HCEC 1CT (cell line): ENCODE measurements at places on chromosomes 6 and 20.

DNA sequence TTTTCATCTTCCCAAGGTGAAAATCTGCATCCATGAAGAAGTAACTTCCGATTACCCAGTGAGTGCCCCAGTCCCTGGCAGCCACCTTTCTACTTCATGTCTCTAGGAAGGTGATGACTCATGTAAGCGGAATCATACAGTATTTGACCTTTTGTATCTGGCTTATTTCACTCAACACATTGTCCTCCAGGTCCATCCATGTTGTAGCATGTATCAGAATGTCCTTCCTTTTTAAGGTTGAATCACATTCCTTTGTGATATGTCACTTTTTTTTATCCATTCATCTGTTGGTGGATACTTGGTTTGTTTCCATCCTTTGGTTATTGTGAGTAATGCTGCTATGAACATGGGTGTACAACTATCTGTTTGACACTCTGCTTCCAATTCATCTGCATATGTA lies 176.3 kb upstream of the CDYL start:
- DNase-seq = peak; percentile 86

GRCh38 chr6:119673741-119674140 lies 324.2 kb upstream of the MAN1A1 start:
- no peak for DNase-seq

GRCh38 chr6:151633526-151634335 lies 139.9 kb downstream of the CCDC170 start:
- no peak for DNase-seq

DNA sequence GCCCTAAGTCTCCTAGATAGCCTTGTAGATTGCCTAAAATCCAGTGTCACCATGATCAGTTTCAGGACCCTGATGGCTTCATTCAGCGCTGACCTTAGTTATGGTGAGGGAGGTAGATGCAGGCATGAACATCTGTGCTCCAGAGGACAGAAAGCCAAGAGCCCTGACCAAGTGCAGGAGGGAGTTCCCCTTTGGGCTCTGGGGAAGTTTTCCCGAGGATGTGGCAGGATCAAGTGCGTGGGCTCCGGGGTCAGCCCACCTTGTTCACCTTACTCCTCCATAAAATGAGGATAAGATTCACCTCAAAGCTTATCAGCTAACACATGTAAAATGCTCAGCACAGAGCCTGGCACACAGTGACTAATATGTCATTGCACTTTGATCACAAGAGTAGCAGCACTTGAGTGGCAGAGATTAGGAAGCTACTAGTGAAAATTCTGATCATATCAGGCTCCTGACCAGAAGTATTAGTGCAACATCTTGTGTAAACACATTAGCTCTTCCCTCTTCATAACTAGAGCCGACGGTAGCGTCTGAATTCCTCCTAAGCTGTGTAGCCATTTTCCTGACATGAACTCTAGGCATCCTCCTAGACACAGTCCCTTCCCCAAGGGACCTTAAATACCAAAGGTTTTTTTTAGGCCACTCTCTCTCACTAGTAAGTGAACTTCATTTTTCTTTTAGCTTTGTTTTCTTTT lies 125.2 kb downstream of the SULF2 start:
- no peak for DNase-seq

DNA sequence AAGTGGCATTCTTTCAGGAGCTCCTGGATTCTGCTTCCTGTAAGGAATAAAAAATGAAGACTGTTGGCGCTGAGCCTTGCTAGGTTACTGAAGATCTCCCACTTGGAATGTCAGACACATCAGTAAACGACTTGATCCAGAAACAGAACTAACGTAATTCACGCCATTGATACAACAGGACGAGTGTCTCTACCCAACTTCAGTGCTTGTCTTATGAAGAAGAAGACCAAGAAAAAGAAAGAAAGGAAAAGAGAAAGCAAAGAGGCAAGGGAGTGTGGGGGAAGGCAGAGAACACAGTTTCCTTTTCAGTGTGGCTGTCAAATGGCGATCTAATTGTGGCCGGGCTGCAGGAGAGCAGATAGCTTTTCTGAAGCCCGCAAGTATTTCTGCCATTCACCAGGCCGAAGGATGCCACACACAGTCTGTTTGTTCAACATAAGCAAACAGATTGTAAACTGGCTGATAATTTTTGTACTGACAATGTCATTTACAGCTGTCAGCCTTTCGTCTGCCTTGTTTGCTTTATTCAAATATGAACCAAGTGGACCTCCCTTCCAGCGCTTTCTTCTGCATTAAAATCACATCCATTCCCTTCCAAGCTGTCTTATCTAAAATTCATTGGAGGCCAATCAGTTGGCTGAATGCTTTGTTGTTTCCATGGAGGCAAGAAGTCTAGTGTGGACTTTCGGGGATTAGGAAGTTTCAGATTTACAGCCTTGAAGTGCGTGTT lies 180.6 kb downstream of the FOXA2 start:
- DNase-seq = no peak

GRCh38 chr6:137878029-137878428 lies 11.0 kb downstream of the TNFAIP3 start:
- no peak for DNase-seq

- no peak for DNase-seq
Observed at GRCh38 chr20:36658300-36658699, 12.3 kb upstream of the SLA2 start.

GRCh38 chr20:32642257-32643046 lies 31.3 kb downstream of the C20orf203 start:
- DNase-seq = no peak

GRCh38 chr6:112956696-112957535 lies 609.8 kb downstream of the RFPL4B start:
- peak; percentile 35 for DNase-seq

GRCh38 chr6:40693768-40694167 lies 106.6 kb upstream of the LRFN2 start:
- DNase-seq = no peak

GRCh38 chr6:132969196-132969595 lies 154.8 kb downstream of the RPS12 start:
- DNase-seq = no peak

- no peak for DNase-seq
Observed at GRCh38 chr20:48750941-48751635, 76.7 kb downstream of the PREX1 start.

DNA sequence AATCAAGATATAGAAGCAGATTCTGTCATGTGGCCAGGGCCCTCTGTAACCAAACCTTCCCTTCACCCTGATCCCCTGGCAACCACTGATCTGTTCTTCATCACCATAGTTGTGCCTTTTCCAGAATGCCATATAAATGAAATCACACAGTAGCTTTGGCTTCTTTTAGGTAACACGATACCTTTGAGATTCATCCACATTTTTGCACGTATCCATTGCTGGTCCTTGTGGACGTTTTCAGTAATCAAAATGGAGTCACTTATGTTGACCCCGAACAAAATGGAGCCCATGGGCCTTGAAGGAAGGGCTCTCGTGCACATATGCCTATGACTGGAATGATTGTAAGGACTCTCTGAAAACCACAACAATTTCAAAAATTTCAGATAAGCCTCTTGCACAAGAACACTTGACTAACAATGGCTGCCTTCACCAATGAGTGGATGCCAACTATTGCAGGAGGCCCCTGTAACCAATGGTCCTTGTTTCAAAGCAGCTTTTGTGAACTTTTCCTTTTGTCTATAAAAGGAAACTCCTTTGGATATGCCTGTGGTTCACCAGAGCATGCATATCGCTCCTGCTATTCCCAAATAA lies 84.3 kb upstream of the RALY start:
- peak; percentile 84 for DNase-seq

- DNase-seq = no peak
Observed at GRCh38 chr6:156396791-156397418, 380.3 kb upstream of the ARID1B start.

- DNase-seq = no peak
Observed at GRCh38 chr20:1538655-1539054, 18.9 kb downstream of the SIRPD start.

- DNase-seq = no peak
Observed at GRCh38 chr20:35598899-35599775, 16.5 kb upstream of the SPAG4 start.

DNA sequence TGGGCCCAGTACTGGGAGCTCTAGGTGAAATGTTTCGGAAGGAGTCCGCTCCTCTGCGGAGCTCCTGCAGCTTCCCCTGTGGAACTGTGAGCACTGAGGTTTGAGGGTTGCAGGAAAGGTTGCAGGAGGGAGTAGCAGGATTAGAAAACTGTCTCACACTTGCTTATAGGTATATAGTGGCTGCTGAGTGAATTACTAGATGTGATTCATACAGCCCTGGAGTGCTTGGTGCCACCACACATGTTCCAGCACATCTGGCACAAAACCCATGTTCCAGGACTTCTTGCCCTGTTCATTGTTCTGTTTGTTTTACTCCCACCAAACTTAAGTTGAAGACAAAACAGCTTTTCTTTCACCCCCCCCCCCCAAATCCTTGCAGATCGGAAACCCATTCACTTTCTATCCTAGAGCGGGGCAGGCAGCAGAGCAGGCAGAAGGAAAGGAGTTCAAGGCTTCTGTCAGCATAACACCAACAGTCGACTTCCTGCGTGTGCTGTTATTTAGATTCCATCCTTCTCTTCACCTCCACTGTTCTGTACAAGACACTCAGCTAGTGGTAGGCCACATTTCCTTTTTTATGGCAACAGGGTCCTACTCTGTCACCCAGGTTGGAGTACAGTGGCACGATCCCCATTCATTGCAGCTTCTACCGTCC lies 669 bp upstream of the PEX6 start:
- peak; percentile 35 for DNase-seq

GRCh38 chr6:109612268-109612667 lies 78.7 kb downstream of the AK9 start:
- DNase-seq = no peak

DNA sequence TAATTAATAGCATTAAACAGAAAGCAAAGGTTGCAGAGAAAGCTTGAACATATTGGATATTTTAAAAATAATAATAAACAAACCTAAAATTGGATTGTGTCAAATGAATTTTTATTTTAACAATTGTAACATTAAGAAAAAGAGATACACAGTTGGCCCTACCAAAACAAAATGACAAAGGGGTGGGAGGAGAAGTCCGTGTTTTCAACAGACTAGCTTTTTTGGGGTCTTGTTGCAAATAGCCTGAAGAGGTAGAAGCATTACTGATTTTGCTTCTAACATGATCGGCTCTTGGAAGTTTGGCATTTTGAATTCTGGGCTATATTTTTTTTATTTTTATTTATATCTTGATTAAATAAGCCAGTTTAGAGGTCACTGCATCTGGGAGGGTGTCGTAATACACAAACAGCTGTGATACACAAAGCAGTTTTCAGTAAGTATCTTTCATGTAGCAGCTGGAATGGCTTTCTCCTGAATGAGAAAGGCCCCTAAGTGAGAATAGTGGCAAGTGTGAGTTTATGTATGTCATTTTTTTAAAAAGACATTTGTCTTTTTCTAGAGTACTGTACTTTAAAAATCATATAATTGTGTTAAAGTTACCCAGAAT lies 85.5 kb upstream of the ZNF217 start:
- DNase-seq = peak; percentile 28

- DNase-seq = peak; percentile 59
Observed at GRCh38 chr20:12966468-12967085, 42.2 kb upstream of the SPTLC3 start.

- DNase-seq = no peak
Observed at GRCh38 chr20:47338131-47338628, 18.3 kb downstream of the ZMYND8 start.

- DNase-seq = no peak
Observed at GRCh38 chr20:62412194-62413024, 5.3 kb upstream of the CABLES2 start.

DNA sequence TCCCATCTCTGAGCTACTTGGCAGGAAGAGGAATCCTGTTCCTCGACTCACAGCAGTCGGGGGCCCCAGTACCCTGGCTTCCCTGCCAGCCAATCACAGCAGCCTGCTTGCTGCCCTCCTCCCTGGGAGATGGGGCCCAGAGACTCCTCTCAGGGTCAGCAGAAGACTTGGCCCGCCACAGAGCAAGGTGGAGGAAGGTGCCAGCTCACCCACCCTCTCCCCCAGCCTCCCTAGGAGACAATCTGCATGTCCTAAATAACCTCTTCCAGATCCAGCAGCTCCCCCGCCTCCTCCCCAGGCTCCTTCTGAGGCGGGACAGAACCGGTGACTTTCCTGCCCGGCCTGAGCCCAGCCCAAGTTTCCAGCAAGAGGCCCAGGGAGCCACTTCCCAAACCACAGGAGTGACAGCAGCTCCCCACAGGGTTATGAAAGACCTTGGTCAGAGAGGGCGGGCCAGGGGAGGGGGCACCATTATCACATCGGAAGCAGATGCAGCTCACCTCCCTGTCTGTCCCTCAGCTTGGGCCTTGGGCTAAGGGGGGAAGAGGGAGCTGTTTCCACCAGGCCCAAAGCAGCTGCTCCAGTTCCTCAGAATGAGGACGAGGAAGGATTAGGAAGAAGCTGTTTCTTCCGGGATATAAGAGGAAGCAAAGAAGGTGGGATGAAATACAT lies 2.3 kb downstream of the CCND3 start:
- DNase-seq = peak; percentile 48

DNA sequence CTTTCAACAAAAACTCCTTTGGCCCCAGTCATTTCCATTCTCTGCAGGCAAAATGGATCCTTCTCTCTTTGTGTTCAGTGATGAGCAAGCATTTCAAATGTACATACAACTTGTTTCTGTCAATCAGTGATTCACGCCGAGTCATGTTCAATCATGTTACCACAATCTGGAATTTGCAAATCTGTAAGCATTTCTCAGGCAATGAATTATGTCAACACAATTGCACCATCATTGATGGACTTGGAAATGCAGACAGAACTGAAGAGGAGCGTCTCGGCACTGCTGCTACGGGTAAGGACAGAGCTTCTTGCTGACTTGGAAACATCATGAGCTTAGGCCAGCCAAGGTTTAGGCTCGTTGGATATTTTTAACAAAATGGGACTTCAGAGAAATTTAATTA lies 132.8 kb upstream of the AGPAT4 start:
- peak; percentile 95 for DNase-seq

DNA sequence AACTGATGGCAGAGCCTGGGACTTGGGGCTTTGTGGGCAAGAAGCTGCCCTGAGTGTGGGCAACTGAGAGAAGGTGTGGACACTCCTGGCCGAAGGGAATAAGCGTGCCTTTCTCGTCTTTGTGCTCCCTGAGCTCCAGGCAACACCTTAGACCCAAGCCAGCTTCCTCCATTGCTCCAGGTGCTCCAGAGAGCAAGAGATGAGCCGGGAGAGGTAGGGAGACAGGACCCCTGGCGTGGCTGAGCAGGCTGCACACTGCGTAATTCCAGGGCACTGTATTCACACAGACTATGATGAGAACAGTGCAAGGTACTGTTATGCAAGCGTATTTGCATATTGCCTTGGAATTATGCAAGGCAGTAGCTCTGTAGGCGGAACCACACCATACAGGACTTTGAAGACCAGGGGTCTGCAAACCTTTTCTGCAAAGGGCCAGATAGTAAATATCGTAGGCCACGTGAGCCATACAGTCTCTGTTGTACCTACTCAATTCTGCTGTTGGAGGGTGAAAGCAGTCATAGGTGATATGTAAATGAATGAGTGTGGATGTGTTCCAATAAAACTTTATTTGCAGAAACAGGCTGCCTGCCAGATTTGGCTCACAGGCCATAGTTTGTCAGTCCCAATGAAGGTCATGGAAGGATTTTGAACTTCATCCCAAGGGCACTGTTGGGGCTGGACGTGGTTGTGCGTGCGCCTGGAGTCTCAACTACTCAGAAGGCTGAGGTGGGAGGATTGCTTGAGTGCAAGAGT lies 42.1 kb upstream of the FAM83D start:
- DNase-seq = no peak
